CD4-positive, alpha-beta T cell treated with Interleukin-1 beta for 1 hour (primary cell): ENCODE measurements at places on chromosomes 7 and 10.
A peak's percentile ranks its signal among the peaks of the same experiment; 100 is the strongest.

- DNase-seq = no peak
These were observed 868.0 kb downstream of the KCNMA1 start for GRCh38 chr10:76769582-76769981.

DNA sequence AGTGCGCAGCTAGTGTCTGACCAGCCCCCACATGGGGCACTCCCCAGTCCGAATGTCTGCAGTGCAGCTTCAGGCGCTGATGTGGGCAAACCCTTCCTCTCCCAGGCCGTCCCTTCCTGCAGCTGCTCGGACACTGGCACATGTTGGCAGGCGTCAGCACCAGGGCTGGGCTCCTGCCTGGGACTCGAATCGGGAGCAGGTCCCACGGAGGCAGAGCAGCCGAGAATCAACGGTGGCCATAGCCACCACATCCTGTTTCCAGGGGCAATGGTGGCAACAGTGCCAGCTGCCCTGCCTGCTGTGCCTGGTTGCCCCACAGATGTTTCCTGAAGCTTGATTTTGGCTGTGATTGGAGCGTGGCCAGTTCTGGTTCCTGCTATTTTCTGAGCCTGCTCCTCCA lies 65.8 kb downstream of the MGMT start:
- DNase-seq = no peak

- no peak for DNase-seq
These were observed 20.7 kb downstream of the NEURL1 start for GRCh38 chr10:103514244-103514643.

DNA sequence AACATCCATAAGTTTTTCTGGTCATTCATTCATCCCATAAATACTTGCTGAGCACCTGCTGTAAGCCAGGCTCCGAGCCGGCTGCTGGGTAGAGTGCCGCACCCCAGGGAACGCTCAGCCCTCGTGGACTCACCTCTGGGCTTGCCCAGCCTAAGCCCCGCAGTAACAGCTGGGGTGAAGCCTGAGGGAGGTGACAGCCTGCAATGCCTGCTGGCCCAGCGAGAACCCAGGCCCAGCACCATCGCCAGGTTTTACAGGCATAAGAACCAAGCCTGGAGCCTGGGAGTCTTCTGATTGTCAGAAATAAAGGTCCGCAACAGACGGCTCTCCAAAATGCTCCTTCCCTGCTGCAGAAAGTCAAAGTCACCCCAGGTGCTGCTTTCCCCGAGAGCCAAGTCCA lies 205.4 kb downstream of the ZMYND11 start:
- no peak for DNase-seq

DNA sequence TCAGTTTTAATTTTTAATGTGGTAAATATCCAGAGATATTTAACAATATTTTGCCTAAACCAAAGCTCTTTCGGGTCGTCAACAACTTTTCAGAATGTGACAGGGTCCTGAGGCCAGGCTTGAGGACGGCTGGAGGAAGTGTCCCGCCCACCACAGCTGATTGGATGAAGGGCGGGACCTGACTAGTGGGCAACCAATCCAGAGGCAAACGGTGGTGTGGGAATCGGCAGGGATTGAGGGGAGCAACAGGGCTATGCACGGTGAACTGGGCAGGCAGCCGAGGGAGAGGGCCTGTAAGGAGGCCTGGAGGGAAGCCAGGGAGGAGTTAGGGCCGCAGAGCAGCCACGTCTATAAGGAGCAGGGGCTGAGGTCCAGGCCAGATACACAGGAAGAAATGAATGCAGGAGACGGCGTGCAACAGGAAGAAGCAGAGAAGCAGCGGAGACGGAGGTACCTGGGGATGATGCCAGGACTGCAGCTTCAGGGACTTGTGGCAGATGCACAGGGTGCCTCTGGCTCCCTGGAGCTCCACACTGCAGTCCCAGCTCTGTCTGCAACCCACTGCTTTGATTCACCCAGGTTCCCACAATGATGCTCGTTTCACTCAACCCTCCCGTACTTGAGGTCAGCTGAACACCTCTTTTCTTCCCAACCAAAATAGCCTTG lies 46.1 kb upstream of the ZMIZ1 start:
- no peak for DNase-seq

DNA sequence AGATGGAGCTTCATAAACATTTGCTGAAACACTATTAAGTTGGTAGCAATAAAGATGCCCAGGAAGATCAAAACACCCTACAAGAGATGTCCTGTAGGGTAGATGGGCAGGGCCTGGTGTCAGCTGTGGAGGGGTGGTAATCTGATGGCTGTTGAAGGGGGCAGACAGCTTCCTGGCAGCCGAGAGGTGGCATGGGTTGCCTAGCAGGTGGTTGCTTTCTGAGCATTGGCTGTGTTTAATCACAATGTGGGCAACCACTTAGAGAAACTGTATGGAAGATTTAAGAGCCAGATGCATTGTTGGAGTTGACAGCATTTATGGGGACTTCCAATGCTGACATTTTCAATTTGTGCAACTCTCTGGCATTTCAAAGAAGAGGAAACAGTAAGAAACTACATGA lies 79.9 kb upstream of the SLC26A5 start:
- no peak for DNase-seq

GRCh38 chr10:101611096-101611905 lies 23.2 kb downstream of the DPCD start:
- no peak for DNase-seq

- no peak for DNase-seq
These were observed 29.7 kb downstream of the NUP42 start for GRCh38 chr7:23211589-23211988.

DNA sequence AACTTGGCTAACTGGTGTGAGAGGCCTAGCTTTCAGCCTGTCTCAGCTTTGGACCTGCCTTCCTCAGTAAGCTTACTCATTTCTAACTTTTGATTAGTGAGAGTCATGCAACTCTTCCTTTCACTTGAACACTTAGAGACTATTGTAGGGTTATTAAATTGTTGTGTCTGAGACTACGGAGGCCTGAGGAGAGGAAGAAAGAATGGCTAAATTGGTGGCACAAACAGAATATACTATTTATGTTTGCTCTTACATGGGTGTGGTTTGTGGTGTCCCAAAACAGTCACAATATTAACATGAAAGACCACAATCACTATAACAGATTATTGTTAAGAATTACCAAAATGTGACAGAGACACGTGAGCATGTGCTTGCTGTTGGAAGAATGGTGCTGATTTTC lies 82.1 kb downstream of the TRIM24 start:
- DNase-seq = no peak

DNA sequence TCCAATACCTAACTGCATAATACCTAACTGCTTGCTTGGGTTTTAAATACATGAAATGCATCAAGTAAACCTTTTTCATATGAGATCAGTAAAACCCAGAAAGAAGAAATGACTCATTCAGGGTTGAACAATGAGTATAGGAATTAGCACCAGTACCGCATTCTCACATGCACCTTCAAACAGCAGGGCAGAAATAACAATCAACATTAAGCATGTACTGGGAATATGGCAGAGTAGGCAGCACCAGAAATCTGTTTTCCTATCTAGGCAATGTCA lies 850.3 kb upstream of the SORCS1 start:
- DNase-seq = no peak

- DNase-seq = peak; percentile 7
These were observed 164.1 kb upstream of the CDCA7L start for GRCh38 chr7:22109761-22110160.

DNA sequence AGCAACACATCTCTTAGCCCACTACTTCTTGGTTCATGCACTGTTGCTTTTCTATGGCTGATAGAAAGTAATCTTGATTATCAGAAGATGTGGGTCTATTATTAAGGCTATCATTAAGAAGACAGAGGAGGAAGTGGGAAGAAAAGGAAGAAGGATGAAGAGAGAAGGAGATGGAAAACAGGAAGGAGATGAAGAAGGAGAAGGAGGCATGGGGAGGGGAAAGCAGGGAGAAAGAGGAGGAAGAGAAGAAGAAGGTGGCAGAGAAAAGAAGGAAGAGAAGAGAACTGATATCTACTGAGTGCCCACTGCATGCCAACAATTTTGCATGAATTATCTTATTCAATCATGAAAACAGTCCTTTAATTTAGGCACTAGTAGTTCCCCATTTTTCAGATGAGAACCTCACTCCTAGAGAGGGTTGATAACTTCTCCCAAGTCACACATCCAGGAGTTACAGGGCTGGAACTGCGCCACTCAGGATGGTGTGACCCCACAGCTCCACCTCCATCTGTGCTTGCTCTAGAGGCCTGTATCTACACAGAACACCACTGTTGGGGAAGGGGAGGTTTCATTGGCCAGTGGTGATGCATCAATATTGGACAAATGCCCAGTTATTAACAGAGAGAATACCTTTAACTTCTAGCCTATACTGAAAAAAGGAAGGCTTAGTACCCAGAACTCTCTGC lies 147.4 kb downstream of the CXCL12 start:
- DNase-seq = no peak

DNA sequence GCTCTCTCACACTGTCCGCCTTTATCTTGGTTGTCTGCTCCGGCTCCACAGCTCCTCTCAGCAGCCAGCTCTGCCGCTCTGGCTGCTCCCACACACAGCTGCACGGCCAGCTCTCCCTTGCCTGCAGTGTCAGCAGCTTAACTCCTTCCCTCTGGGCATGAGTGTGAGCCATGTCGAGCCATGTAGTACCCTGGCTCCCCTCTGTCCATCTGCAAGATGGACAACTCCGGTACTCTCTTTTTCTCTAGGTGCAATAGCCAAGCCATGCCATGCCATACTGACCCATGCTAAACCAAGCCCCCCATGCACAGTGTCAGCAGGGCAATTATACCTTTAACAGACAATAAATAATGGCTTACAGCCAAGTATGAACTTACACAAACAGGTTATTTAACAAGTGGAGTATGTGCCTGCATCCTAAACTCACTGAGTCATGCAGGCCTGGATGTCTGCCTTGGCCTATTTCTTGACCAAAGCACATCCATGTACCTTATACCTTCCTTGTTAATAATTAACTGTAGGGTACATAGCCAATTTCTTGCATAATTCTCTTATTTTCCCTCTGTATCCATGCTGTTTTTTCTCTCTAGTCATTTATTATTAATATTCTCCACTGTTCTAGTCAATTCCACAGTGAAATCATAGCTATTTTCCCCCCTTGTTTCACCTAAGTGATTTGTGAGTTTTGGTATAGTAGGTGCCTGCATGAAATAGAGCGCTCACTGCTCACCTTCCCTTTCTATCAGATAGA lies 170.9 kb downstream of the CDK14 start:
- no peak for DNase-seq

DNA sequence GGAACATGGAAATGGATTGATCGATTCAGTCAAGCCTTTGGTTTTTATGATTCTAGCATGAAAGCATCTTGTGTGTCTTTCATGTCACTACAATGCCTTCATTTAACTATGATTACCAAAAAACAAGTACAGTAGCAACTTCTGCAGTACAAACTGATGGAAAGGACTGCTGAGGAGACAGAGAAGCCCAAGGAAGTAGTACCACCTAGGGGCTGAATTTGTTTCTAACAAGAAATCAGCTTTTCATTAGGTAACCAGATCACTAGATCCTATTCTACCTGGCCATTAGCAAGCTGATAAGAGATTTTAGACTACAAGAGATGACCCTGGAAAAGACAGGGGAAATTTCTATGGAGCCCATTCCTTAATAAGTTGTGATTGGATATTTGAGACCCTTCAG lies 3.2 kb upstream of the IFIT1 start:
- peak; percentile 34 for DNase-seq

DNA sequence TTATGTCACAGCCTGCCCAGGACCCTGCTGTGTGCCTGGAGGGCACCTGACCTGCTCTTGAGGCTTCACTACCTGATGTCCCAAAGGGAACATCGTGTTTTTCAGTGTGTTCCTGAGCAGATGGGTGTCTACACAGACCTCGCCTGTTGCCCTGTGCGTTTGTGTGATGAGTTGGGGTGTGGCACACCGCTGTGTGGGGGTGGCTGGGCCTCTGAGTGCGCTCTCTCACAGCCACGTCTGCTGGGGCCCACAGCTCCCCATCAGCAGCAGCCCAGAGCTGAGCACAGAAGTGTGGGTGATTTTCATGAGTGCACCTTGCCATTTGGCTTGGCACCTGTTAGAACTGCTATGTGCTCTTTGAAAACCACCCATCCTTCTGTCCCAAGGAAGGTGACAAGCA lies 121.5 kb downstream of the NKX6-2 start:
- no peak for DNase-seq

DNA sequence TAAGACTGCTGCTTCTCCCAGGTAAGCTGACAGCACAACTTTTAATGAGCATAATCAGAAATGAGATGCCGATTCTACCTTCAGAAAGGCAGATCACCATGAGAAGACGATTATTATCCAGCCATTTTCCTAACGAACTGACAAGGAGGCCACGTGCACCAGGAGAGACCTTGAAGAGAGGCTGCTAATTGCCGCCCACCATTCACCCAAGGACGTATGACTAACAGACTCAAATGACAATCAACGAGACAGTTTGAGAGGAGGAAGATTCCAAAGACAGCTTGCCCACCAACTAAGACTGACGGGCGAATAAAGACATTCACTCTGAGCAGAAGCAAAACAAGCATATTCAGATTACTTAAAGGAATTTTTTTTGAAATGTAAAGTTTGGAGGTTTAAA lies 301.9 kb upstream of the TAC1 start:
- no peak for DNase-seq

DNA sequence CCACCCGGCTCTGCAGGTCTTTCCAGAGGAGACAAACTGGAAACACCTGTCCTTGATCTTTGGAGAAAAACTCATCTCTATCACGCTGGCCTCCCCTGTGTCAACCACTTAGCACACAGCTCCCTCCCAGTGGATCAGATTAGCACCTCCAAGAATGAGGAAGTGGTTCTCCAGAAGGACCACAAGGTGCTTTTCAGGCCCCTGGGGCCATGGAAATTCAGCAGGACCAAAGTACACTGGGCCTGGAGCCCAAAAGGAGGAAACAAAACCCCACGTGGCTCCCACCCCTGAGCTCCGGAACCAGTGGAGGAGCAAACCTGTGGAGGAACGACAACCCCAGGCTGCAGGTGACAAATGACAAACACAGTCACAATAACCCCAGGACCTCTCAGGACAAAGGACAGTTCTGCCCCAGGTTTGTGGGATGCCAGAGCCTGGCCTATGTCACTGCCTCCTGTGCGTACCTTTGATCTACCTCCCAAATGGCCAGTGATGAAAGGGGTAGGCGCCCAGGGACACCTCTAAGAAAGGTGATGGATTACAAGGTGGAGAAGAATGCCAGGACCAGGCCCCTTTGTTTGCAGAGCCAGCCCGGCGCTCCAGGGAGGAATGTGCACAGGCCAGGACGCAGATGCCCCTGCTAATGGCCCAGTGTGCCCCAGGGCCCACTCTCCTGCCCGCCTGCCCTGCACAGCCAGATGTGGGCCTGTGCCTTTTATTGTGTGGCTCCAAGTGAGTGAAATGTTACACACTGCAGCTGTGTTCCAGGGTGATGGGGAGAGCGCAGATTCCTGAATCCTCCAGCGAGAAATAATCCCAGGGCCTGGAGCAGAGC lies 5.7 kb downstream of the TNS3 start:
- DNase-seq = no peak
